ENCODE measurements at places on chromosomes 1 and 21.

GRCh38 chr1:80827666-80828065, 973.1 kb upstream of the ADGRL2 start:
- DNase-seq, result no peak

DNA sequence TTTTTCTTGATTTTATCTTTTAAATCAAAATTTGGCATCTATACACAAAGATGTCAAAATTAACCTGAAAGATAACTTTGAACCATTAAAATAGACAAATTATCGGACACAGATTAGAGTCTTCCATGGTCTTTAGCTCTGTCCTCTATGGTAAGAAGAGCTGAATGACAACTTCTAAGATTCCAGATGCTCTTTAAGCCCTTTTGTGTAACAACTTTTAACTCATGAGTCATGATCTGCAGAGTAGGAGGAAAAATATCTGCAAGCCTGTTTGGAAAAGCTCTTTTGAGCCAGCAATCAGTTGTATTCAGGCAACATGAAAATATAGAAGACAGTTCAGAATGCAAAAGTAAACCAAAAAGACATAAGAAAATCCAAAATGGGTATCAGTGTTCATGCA, 37.8 kb downstream of the TTC13 start:
- DNase-seq, result no peak

GRCh38 chr1:25567710-25568089, 24.3 kb downstream of the LDLRAP1 start:
- DNase-seq, result no peak

GRCh38 chr1:11531314-11531870, 52.4 kb downstream of the DISP3 start:
- no peak for DNase-seq

GRCh38 chr21:35139382-35139715, 90.2 kb upstream of the RUNX1 start:
- no peak for DNase-seq

DNA sequence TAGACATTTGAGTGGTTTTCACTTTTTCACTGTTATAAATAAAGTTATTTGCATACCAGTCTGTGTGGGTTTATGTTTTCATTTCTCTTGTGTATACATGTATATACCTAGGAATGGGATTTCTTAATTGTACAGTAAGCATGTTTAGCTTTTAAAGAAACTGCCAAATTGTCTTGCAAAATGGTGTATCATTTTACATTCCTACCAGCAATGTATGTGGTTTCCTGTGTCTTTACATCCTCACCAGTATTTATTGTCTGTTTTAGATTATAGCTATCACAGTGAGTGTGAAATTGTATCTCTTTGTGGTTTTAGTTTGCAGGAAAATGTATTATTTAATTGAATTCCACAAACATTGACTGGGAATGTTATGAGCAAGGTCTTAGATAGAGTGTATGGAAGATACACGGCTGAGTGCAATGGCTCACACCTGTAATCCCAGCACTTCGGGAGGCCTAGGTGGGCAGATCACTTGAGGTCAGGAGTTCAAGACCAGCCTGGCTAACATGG, 57.3 kb downstream of the MACF1 start:
- DNase-seq, result no peak

GRCh38 chr21:28537371-28538079, 455.2 kb downstream of the LTN1 start:
- no peak for DNase-seq

DNA sequence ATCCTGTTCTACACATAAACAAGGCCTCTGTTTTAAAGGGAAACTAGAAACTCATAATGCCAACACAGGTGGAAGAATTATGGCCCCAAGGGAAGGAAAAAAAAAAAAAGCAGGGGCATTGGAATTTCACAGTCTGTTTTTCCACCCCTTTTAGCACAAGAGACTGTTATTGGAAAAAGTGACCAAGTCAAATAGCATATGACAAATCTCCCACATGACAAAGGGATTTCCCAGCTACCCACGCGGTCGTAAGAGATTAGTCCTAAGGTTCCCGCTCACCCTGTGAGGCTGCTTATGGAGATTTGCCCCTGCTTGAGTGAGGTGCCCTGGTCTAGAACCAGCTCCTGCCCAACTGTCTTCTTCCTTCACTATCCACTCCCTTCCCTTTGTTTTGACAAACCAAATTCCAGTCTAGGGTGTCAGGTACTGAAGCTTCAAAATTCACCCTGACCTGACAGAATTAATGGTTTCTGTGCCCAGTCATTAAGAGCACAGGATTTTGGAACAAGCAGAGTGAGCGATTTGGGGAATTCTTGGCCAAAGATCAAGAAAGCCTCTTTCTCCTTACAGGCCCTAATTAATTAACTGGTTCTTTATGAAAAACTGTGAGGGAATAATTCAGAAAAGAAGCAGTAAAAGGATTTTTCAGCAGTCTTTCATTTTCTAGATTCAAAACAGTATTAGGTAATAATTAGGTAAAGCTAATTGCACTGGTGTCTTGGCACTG, 107.3 kb downstream of the NMNAT2 start:
- no peak for DNase-seq

- DNase-seq, result no peak
Measured at GRCh38 chr1:62362926-62363325, 43.7 kb upstream of the KANK4 start.

DNA sequence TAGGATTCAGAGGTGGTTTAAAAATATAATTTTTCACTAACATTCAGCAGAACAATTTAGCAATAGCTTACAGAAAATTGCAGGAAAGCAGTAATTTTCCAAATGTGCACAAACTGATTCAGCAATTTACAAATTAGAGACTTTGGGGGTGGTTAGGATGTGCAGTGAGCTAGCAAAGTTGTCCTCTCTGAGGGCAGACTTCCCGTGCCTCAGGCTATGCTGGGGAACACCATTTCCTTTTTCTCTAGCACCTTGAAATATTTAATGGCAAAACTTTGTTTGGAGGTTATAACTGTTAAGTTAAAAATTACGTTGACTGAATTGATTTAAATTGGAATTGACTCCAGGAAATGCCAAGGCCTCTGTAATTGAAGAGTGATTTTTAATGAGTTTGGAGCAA, 258.9 kb downstream of the PTBP2 start:
- DNase-seq, result no peak

- DNase-seq, result no peak
Measured at GRCh38 chr1:60598041-60598910, 484.1 kb upstream of the NFIA start.

- no peak for DNase-seq
Measured at GRCh38 chr1:209674957-209675564, at the start of gene G0S2. Gene G0S2 (plus strand): TSS chr1:209675412. CDS start chr1:209675685, 273 bp downstream.

GRCh38 chr1:178121883-178122282, 28.0 kb downstream of the RASAL2 start:
- DNase-seq, result no peak

- no peak for DNase-seq
Measured at GRCh38 chr1:47681735-47682134, 243.9 kb downstream of the FOXD2 start.

- DNase-seq, result no peak
Measured at GRCh38 chr1:79304131-79304530, 297.6 kb upstream of the ADGRL4 start.

DNA sequence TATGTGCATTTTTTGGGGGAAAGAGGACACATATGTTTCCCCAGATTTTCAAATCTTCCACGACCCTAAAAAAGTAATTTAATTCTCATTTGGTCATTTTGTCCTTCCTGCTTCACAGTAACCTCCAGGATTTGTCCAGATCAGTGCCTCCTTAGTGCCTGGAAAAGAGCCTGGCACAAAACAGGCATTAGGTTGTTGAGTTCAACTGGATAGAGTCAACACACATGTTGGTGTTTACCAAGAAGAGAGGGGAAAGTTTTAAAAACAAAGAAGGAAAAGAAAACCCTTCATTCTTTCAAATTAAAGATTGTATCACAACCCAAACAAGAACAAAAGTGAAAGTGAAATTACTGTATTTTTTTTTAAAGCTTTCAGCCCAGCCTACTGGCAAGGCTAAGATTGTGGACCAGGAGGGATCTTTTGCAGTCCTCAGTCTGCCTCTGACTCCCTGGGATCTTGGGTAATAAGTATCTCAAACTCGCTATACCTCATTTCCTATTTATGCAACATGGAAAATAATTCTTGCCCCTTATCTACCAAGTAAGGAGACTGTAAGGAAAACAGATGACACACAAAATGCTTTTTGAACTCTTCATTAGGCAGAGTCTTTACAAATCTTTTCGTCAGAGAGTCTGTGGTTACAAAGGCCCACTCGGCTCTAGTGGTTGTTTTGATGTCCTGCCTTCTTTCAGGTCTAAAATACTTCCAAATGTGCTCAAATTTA, 57.8 kb downstream of the ZNF281 start:
- DNase-seq, result no peak

- no peak for DNase-seq
Measured at GRCh38 chr1:24266398-24266941, 52.7 kb upstream of the GRHL3 start.

GRCh38 chr1:5390504-5390903, 601.7 kb downstream of the NPHP4 start:
- DNase-seq, result no peak

DNA sequence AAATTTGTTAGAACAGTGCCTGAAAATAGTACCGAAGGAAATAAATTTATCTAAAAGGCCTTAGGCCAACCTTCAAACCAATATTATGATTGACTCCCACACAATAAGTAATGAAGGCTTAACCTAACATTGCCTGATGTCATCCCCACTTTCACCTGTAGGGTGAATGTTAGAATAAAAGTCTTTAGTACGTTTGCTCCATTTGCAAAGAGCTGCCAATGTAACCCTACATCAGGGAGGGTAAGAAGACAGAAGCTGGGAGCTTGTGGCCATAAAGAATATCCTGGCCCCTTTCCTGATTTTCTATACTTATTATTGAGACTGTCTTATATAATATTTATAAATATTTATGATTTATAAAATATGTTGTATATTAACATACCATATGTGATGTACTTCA, 661.8 kb upstream of the CXADR start:
- no peak for DNase-seq

GRCh38 chr21:31382060-31382459, 38.0 kb upstream of the TIAM1 start:
- DNase-seq, result no peak

- DNase-seq, result peak; percentile 34
Measured at GRCh38 chr1:213982672-213983492, 4.9 kb upstream of the PROX1 start.

GRCh38 chr1:17397910-17398695, 26.1 kb downstream of the PADI6 start:
- no peak for DNase-seq

DNA sequence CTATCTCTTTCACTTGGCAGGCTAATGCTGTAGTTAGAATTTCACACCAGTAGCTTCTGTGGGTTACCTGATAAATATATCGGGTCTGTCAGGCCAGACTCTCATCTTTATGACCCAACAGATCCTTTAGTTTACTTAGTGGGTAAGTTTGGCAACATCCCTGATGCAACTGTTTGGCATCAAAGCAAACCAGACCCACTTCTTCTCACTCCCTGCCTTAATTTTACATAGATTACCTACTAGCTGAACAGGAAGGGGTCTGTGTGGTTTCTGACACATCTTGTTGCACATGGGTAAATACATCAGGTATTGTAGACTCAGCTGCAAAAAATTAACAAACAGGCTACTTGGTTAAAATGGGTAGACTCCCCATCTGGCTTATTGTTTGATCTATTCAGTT, 3.2 kb upstream of the GUK1 start:
- DNase-seq, result no peak

DNA sequence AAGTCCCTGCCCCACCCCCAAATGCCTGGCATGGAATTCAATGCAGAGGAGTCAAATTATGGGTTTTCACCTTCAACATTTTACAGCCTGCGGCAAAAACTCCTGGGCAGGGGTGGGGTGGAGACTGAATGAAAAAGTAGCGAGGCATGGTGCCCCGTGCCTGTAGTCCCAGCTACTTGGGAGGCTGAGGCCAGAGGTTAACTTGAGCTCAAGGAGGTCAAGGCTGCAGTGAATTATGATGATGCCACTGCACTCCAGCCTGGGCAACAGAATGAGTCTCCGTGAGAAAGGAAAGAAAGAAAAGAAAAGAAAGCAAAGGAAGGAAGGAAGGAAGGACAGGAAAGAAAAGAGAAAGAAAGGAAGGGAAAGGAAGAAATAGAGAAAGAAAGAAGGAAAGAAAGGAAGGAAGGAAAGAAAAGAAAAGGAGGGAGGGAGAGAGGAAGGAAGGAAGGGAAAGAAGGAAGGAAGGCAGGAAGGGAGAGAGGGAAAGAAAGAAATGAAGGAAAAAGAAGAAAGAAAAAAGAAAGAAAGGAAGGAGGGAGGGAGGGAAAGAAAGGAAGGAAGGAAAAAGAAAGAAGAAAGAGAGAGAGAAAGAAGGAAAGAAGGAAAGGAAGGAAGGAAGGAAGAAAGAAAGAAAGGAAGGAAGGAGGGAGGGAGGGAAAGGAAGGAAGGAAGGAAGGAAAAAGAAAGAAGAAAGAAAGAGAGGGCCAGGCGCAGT, 11.1 kb downstream of the LEMD1 start:
- DNase-seq, result no peak

DNA sequence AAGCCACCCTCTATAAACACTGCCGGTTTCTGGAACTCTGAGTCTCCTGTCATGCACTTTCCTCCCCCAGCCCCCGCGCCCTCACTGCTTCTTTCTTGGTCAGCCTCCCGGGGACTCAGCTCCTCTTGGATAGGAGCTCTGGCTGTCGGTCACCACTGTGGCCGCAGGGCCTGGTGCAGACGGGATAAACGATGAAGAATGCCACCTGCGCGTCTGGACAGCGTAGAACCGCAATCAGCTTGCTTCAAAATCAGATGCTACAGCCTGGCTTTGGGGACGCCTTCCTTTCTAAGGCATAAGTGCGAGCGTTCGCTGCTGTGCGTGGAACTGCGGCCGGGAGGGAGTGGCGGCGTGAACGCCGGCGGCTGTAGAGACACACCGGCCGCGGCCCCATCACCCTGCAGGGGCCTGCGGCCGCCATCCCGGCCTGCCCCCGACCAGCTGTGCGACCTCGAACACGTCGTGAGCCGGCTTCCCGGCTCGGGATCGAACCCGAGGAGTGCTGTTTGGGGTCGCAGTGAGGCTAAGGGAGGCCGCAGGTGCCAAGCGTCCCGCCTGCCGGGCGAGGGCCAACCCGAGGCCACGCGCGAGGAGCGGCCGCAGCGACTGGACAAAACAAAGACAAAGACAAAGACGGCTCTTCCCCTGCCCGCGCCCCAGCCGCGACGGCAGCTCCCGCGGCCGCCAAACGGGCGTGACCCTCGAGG, 688 bp downstream of the PTTG1IP start:
- no peak for DNase-seq

- DNase-seq, result no peak
Measured at GRCh38 chr1:164765992-164766720, 207.2 kb downstream of the PBX1 start.

GRCh38 chr1:201983380-201983805, 945 bp downstream of the RNPEP start:
- DNase-seq, result no peak

DNA sequence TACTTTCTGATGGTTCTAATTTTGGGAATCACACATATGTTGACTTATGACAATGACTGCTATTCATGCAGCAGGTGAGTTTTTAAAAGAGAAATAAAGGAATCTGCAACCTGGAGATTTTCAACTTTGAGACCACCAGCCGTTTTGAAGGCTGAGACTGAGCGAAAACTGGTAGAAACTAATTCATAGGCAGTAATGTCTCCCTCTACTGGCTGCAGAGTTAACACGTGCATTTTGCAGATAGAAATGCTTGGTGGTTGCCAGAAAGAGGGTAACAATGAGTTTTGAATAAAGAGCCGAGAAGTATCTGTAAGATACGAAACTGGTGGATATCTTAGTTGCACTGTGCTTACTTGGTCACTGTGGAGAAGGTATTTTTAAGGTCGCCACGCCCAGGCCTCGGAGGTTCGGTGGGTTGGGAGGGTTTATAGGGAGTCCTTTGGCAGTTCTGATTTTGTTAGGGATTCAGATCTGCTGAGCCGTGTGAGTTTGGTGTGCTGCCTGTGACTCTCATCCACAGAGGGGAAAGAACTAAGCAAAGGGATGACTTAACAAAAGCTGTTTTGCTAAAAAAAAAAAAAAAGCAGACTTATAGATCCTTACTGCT, 83.0 kb downstream of the RYR2 start:
- peak; percentile 6 for DNase-seq
